Forelimb muscle (tissue), 1 donor: ENCODE measurements at places on chromosomes 6 and 20.

DNA sequence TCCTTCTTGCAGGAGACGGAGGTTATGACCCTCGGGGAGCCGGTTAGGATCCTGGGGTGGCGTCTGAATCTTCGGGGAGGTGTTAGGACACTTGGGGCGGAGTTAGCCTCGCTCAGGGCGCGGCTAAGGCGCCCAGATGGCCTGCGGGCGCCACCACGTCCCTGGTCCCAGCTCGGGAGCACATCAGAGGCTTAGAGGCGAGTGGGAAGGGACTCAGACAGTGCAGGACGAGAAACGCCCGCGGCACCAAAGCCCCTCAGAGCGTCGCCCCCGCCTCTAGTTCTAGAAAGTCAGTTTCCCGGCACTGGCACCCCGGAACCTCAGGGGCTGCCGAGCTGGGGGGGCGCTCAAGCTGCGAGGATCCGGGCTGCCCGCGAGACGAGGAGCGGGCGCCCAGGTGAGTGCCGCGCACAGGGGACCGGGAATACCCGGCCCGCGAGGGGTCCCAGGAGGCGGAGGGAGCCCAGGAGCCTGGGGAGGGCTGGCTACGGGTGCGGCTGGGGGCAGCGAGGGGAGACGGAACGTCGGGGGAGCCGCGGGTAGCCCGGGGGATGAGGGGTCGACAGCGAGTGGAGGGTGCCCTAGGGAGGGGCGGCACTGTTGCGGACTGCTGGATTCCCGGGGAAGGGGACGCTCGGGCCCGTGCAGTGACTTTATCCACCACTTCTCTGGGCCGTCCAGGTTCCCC lies at the start of gene HCK:
HCK (plus strand) TSS at position 153 of the 688 bp plus-strand sequence.
- no peak for DNase-seq

DNA sequence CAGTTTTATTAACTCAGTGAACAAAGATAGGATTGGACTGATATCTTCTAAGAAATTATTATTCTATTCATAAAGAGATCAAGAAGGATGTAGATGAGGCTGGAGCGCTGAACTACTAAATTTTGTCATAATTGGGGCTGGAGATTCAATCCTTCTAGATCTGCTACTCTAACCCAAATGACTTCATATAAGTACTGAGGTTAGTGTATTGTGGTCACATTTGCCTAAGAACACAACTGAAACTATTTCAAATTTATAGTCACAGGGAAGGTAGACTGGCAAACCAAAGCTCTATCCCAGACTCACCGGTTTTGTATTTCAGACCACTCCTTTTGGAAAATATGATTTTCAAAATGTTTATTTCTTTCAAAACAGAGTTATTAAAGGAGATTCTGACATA lies 96.7 kb downstream of the BMP5 start:
- DNase-seq, result no peak

- no peak for DNase-seq
These were observed 143.4 kb upstream of the PHACTR1 start for GRCh38 chr6:12572896-12573827.

- DNase-seq, result no peak
These were observed 80.8 kb downstream of the LYRM4 start for GRCh38 chr6:5179917-5180316.

GRCh38 chr6:101422811-101423210 lies 29.3 kb downstream of the GRIK2 start:
- no peak for DNase-seq

GRCh38 chr6:35449287-35449881 lies 2.8 kb upstream of the FANCE start:
- no peak for DNase-seq

GRCh38 chr6:160274871-160275510 lies 16.4 kb upstream of the SLC22A2 start:
- DNase-seq, result no peak

- no peak for DNase-seq
These were observed 345.5 kb downstream of the EPHA7 start for GRCh38 chr6:93073811-93074210.

GRCh38 chr6:10904015-10904414 lies 17.2 kb downstream of the SYCP2L start:
- no peak for DNase-seq

GRCh38 chr20:7667194-7667593 lies 273.1 kb downstream of the HAO1 start:
- DNase-seq, result no peak

DNA sequence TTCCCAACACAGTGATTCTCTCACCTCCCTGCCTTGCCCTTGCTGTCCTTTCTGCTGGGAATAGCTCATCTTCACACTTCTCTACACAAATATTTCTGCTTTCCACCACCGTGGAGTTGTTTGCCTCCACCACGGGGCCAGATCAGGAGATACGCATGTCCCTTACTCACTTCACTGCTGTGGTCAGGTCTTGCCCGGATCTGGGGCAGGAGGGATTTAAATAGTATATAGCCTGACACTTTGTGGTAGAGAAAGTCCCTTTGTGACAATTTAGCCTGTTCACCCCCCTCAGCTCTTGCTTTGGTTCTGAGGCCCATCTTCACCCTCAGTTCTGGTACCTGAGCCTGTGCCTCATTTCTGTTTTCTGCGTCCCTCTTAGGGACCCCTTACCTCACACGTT lies 92.6 kb upstream of the PREP start:
- DNase-seq, result no peak

- DNase-seq, result no peak
These were observed 207.2 kb upstream of the ZNF184 start for GRCh38 chr6:27679964-27680694.

GRCh38 chr6:113480616-113481015 lies 376.5 kb upstream of the MARCKS start:
- no peak for DNase-seq
